Activated CD8-positive, alpha-beta T cell treated with anti-CD3 and anti-CD28 coated beads, Interleukin-2, amount 10 ng/mL, durations not matched to agents 7 days and 5 days (primary cell): ENCODE measurements at places on chromosomes 6 and 20. TPM values are rescaled to one million over a fixed set of nuclear protein-coding genes. Genes with fewer than 3 reads are reported as not detected.

The LAMA5 gene
- total RNA-seq: 0.63 TPM

The SSTR4 gene
- total RNA-seq: not detected

The RIPOR2 gene
- total RNA-seq: 156 TPM

The OR2J3 gene
- total RNA-seq: not detected

The SIGLEC1 gene
- not detected for total RNA-seq
